ENCODE measurements at places on chromosomes 1 and 21.

- DNase-seq, result no peak
Measured at GRCh38 chr21:30634906-30635305, at the start of gene KRTAP20-2. KRTAP20-2 (plus strand) TSS chr21:30635206; CDS start chr21:30635264, 58 bp downstream.

- no peak for DNase-seq
Measured at GRCh38 chr1:163278602-163279001, 43.2 kb upstream of the NUF2 start.

GRCh38 chr1:180192172-180192571 is 37.5 kb downstream of the QSOX1 start:
- no peak for DNase-seq

GRCh38 chr1:6577831-6578525 is 1.8 kb upstream of the ZBTB48 start:
- no peak for DNase-seq

GRCh38 chr1:117794073-117794472 is 135.3 kb downstream of the GDAP2 start:
- DNase-seq, result no peak

DNA sequence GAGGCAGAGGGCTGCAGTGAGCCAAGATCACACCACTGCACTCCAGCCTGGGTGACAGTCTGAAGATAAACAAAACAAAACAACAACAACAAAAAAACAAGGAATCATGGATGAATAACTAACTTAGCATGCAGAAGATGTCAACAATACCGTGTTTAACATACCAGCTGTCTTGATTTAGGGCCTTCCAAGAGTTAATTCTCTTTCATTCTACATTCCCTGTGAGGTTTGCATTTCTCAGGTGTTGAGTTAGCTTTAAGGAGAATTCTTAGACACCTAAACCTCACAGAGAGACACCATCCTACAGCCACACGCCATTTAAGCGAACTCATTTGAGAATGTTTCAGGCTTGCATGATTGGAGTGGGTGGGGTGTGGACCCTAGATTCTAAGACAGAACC is 363.1 kb upstream of the RUNX1 start:
- no peak for DNase-seq

DNA sequence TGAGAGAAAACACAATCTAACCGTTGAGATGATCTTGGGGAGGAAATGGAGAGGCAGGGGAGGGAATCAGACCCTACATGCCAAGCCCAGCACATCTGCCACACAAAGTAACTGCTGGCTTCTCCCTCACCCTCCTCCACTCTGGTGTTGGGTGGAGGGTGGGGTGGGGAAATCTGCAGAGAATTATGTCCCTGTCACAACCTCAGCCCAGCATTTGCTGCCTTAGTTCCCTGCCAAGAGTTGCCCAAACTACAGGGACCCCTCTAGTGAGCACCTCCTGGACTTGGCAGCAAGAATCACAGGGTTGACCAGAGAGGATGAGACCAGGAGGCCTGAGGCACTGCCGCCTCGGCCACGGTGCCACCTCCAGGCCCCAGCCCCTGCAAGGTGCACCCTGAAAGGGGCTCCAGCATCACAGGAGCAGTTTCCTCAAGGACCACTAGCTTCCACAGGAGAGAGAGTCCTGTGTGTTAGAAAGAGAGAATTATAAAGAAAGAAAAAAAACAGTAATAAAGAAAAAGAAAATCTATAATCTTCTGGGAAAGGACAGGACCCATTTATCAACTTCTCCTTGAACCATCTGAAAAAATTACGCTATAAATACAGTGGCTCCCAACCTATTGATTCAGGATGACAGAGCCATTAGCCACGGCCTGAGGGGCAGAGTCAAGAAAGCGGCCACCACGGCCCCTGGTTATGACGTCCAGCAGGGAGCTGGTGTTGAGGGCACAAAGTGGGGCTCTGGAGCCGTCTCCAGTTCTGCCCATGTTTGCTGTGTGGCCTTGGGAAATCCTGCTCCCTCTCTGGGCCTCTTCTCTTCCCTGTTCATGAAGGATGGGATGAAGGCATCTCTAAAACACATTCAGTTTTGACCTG is 451.7 kb downstream of the MATN1 start:
- DNase-seq, result no peak

- no peak for DNase-seq
Measured at GRCh38 chr1:30323352-30323751, 400.0 kb downstream of the MATN1 start.

DNA sequence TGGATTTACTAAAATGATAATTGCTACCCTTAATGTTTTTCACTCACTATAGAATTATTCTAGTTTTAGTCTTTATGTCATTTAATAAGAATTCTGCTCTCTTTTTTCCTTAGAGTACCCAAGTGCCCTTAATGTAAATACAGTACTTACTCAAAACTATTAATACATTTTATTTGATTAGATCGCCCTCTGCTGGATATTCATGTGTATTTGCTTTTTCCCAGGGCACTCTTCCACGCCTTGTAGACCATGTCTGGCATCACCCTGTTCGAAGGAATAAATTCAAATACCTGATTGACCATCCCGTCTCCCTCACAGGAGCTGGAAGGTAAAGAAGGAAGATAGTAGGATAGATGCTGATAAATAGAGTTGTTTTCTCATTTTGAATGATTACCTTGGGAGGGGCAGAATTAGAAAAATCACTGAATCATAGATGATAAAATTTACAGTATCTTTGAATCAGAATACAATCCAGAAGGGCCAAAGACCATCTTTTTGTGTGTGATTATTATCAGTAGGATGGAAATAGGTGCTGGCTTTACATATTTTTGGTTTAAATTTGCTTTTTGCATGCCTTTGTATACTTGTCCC is 4.1 kb downstream of the AXDND1 start:
- no peak for DNase-seq

GRCh38 chr1:109974191-109974590 is 10.4 kb upstream of the AHCYL1 start:
- no peak for DNase-seq

- DNase-seq, result no peak
Measured at GRCh38 chr1:20478057-20478635, 7.9 kb downstream of the CAMK2N1 start.

GRCh38 chr1:146012703-146013558 is 8.6 kb downstream of the HJV start:
- DNase-seq, result no peak

- no peak for DNase-seq
Measured at GRCh38 chr1:58333511-58333910, 213.0 kb downstream of the OMA1 start.

DNA sequence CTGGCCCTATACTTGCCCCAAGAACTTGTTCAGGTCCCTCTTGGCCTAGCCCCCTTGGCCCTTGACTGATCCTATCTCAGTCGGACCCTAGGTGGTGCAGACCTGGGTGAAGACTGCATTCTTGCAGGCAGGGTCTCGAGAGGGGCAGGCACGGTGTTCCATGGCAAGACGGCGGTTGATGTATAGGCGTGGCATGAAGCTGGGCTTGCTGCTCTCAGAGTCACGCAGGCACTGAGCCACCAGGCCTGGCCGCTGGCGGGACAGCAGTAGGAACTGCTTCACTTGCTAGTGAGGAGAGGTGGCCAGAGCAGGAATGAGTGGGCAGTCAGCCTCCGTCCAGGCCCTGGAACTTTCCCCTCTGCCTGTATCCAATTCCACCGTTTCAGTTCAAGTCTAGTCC is 3.8 kb downstream of the HECTD3 start:
- no peak for DNase-seq

DNA sequence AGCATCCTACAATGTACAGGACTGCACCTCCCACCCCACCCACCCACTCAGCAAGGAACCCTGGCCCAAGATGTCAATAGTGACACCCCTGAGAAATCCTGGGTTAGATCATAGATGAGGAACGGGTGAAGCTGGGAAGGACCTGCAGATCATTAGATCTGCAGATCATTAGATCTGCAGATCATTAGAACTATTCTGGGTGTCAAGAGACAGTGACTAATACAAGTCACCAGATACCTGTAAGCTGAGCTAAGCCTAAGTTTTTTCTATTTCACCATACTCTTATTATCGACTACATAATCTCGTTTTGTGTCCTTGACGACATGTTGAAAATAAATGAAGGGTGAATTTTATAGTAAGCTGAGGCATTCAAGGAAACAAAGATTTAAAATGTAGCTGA is 325.7 kb downstream of the DUSP10 start:
- DNase-seq, result no peak

DNA sequence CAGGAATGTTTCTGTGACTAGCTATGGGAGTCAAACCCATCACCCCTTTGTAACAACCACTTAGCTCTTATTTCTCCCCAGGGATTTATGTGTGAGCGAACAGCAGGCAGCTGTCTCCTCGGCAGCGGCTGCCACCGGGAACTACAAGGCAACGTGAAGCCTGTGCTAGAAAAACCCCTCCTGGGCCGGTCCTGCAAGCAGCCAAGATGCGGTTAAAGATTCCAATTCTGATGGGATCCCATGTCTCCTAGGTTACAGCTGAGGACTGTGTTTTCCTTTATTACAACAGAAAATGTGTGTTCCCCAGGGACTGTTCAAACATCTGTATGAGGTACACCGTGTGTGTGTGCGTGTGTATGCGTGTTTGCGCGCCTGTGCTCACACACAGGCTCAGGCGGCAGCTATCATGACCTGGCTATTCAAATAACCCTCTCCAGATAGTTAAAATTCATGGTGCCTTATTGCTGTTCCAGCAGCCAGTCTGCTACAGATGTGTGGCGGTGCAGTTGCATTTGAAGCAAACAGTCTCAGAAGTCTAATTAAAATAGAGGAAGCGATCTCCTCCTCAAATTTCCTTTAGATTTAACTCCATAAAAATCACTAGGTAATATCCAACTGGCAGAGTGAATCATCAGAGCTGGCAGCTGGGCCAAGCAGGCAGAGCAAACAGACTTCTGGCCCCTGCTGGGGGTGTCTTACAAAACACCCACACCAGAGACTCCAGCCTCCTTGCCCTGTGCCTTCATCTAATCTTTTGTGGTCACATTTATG is 68.0 kb downstream of the LMX1A start:
- DNase-seq, result no peak

GRCh38 chr1:232302376-232303221 is 327.3 kb downstream of the SIPA1L2 start:
- no peak for DNase-seq

DNA sequence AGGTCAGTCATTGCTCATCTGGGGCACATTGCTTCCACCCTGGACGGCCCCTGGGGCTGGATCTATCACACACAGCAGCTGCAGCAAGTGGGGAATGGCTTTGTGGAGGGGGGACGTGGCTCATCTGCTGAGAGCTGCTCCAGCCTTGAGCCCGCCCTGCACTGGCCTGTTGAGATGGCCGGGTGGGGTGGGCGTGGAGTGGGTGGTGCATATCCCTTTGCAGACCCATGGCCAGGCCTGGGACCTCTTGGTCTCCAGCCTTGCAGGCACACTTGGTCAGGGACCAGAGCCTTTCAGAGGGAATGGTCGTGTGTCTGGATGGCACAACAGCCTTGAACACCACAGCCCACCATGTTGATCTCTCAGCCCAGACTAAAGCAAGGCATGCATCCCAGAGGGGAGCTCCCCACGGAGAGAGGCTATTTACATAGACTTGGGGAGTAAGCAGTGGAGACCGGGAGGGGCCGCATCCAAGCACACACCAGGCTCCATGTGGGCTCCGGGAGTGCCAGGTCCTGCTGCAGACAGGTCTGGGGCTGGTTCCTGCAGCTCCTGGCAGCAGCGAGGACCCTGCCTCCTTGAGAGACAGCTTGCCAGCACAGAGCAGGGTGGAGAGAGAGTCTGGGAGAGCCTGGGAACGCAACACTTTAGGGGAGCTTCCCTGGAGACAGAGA is 52.8 kb upstream of the SELENON start:
- no peak for DNase-seq

GRCh38 chr1:8361198-8361849 is 43.4 kb downstream of the SLC45A1 start:
- no peak for DNase-seq

GRCh38 chr1:204250428-204251030 is 36.7 kb upstream of the GOLT1A start:
- DNase-seq, result no peak

GRCh38 chr1:21325731-21326387 is 35.6 kb upstream of the ECE1 start:
- no peak for DNase-seq

DNA sequence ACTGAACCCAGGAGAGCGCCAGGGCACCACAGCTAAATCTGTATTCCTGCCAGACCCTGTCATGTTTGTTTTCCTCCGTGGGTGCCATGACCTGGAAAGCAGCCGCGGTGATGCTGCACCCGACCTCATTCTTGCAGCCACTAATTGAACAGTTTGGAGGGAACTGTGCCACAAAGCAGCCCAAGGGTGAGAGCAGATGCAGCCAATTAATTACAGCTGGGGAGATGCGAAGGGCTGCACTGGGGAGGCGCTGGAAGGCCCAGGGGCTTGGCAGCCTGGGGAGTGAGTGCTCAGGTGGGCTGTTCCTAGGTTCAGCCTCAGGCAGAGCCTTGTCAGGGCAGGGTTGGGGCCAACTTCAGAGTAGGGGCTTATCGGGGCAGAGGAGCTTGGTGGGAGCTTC is 158.4 kb upstream of the CD34 start:
- no peak for DNase-seq

DNA sequence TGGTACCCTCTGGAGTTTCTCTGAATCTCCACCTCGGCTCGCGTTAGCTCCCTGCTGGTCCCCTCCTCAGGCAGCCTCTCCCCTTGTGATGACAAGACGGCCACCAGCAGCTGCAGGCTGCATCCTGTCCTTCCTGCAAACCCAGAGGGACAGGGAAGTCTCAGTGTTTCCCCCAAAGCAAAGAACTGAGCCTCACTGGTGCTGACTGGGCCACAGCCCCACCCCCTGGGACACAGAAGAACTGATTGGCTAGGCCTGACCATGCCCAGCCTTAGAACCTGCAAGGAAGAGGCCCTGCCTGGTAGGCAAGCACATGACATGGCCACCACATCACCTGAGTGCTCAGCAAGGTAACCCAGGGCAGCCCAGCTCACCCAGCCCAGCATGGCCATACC is 34.6 kb downstream of the TMEM51 start:
- DNase-seq, result no peak

GRCh38 chr1:232806186-232806510 is 932 bp downstream of the MAP10 start:
- no peak for DNase-seq

DNA sequence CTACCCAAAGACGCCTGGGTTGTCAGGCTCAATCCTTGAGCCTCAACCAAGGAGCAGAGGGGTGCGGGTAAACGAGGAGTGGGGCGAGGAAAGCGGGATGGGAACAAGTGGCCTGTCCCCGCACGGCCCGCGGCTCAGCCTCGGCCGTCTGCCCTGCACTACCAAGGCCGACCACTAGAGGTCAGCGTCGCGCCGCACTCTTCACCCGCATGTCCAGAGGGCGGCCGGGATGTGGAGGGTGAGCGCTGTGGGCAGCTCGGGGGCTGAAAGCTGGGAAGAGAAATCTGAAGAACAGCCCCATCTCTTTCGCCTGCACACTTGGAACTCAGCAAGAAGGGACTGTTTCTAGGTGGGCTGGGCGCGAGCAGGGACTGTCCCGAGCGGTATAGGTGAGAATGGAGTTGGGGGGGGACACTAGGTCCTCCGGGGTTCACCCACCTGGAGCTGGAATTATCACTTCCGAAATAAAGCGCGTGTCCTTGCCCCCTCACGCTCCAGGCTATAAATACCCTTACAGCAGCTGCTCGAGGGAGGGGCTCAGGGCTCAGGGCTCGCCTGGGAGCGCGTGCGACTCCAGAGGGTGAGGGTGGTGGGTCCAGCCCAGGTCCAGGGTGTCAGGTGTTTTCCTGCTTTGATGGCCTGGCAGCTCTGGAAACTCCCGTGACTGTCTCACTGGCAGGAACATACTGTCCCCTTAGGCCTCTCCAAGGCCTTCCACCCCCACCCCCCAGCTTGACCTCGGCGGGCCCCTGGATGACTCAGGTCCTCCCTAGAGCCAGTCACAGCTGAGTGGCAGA is 9.8 kb downstream of the SLC30A2 start:
- DNase-seq, result peak; percentile 87

GRCh38 chr1:109659145-109659544 is 3.2 kb downstream of the GSTM4 start:
- DNase-seq, result no peak

GRCh38 chr1:178361847-178362246 is 134.9 kb downstream of the CLEC20A start:
- no peak for DNase-seq

Data from left cardiac atrium (tissue), 4 donors.